ENCODE measurements at places on chromosomes 12 and 14.

DNA sequence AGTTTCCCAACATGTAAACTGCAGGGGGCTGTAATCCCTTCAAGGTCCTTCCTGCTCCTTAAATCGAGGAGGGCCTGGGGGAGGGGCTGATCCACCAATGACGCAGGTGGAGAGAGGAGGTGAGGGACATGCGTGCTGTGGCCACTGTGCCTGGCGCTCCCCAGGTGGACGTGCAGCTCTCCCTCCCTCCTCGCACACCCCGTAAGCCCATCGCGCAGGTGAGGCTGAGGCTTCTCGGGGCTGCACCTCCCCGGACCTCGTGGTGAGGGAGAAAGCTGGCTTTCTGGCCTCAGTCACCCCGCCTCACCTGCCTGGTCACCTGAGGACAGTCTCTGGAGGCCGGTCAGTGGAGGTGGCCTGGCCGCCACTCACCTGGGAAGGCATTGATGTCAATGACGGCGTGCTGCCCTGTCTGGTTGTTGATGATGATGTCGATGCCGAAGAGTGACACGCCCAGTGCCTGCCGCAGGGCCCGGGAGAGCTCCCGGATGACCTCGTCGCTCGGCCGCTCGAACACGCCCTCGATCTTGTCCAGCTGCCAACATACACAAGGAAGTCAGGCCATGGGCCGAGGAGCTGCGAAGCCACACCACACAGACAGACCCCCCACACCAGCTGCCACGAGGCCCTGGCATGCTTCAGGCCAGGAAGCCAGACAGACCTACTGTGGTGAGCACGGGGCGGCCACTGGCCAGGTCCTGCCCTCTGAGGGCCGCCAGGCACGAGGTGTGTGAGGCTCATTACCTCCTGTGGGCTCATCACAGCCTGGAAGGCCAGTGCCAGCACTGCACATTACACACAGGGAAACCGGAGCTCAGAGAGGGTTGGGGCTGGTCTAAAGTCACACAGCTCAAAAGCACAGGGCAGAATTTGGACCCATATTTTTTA, 23.3 kb downstream of the CHGA start:
- DNase-seq: no peak

- DNase-seq: no peak
Observed at GRCh38 chr12:123772074-123772473, 10.0 kb downstream of the DNAH10 start.

DNA sequence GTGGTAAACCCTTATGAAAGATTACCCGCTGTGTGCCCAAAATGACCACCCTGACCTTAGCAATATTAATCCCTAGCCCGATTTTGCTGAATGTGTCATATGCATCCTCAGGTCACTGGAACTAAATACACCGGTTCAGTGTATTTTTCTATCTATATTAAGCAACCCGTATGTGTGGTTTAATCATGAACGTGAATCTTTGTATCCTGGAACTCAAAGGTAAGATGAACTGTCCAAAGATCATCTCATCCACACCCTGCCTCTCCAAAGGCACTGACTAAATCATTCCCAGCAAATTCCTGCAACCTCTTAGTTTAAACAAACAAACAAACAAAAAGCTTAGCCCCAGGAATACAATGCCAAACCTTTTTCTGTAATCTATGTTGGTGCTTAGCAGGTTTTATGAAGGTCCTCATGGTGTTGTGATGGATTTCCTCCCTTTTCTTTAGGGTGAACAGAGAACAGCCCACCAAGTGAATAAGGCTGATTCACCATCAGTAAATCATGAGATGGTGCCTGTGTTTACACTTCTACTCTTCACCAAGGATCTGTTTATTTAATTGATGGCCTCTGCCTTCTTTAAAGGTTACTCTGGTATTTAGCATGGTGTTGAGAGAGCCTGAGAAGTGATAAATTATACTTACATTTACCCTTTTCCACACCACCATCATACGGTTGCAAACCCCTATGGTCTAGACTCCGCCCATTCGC, 298.6 kb downstream of the DPF3 start:
- no peak for DNase-seq

DNA sequence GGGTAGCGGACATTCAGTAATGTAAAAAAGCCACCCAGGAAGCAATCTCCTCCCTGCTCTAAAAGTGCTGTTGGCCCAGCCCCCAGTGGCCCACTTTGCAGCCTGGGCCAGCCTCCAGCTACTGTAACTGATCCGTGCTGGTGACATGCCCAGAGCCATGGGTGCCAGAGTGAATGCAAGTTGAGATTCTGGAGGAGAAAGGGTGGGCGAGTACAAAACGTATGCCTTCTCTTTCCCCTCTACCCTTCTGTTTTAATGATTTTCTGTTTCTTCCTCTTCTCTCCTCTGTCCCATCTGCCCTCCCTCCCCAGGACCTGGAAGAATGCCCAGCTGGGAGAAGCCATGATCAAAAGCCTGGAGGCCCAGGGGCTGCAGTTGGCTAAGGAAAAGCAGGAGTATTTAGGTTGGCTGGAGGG, 16.9 kb downstream of the PLEKHD1 start:
- no peak for DNase-seq

- DNase-seq: no peak
Observed at GRCh38 chr12:117857632-117858612, 110.9 kb downstream of the KSR2 start.

GRCh38 chr12:20807192-20808080, 3.1 kb upstream of the SLCO1B3 start:
- DNase-seq: no peak

DNA sequence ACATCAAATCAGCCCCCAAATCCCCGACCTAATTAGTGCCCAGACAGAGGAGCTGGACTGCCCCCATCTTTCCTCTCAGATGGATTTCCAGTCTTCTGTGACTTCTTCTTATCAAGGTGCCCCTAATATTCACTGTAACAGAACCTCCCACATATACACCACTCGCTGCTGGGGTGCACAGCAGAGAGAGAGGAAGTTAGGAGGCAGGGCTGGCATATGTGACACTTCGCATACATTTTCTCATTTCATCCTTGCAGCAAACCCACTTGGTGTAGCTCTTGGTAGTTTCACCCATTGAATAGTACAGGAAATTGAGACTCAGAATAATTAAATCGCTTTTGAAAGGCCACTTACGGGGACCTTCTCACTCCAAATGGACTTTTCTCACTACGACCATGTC, 56.5 kb upstream of the CCND2 start:
- DNase-seq: no peak

Measured in NCI-H187 (cell line).